Gastrocnemius medialis (tissue), 4 donors: ENCODE measurements at places on chromosomes 11 and 22. TPM values are rescaled to one million over a fixed set of nuclear protein-coding genes. Genes with fewer than 3 reads are reported as not detected.

The OR2AG1 gene
- total RNA-seq, result not detected

The HBE1 gene
- total RNA-seq, result not detected

The CBLIF gene
- not detected for total RNA-seq

The RBM4 gene
- 72.2 TPM for total RNA-seq

The KCNK4 gene
- total RNA-seq, result not detected

The MIAT gene
- total RNA-seq, result 0.25 TPM

The JRKL gene
- 2.9 TPM for total RNA-seq

The ZNF70 gene
- 4.9 TPM for total RNA-seq

The AKIP1 gene
- 24.4 TPM for total RNA-seq

The RBMXL2 gene
- total RNA-seq, result not detected

The TRIM68 gene
- 6.3 TPM for total RNA-seq

The LIPT2 gene
- total RNA-seq, result 11.2 TPM

The LUZP2 gene
- total RNA-seq, result not detected

The GLYATL2 gene
- not detected for total RNA-seq

The DUSP8 gene
- total RNA-seq, result 25.9 TPM

The BAIAP2L2 gene
- 0.16 TPM for total RNA-seq

The MICAL2 gene
- 53.7 TPM for total RNA-seq

The SYCE3 gene
- not detected for total RNA-seq

The RTCB gene
- 76.4 TPM for total RNA-seq

The APOBEC3B gene
- 0.62 TPM for total RNA-seq

The SHISA8 gene
- total RNA-seq, result not detected
